ENCODE measurements at places on chromosomes 6 and 20. TPM values are rescaled to one million over a fixed set of nuclear protein-coding genes. Genes with fewer than 3 reads are reported as not detected.

The NDRG3 gene
- 30.0 TPM for total RNA-seq

DNA sequence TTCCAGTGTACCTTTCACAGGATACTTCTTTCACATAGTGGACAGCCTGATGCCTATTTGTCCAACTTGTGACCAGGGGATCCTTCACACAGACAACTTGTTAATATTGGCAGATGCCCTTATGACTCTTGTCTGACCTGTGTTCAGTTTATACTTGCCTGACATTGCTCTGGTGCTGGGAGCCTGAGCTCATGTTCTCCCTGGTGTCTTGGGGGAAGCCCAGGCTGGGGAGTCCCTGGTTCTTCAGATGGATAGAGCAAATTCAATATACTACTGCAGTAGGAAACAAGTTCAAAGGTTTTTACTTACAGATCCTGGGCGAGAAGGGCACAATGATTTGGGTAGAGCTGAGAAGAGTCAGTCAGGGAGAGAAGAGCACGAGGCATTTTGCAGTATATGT lies 76.1 kb downstream of the NKAIN2 start:
- no peak for DNase-seq

The TFAP2B gene
- total RNA-seq = not detected

- DNase-seq = no peak
Observed at GRCh38 chr20:11001764-11002540, 328.2 kb upstream of the JAG1 start.

DNA sequence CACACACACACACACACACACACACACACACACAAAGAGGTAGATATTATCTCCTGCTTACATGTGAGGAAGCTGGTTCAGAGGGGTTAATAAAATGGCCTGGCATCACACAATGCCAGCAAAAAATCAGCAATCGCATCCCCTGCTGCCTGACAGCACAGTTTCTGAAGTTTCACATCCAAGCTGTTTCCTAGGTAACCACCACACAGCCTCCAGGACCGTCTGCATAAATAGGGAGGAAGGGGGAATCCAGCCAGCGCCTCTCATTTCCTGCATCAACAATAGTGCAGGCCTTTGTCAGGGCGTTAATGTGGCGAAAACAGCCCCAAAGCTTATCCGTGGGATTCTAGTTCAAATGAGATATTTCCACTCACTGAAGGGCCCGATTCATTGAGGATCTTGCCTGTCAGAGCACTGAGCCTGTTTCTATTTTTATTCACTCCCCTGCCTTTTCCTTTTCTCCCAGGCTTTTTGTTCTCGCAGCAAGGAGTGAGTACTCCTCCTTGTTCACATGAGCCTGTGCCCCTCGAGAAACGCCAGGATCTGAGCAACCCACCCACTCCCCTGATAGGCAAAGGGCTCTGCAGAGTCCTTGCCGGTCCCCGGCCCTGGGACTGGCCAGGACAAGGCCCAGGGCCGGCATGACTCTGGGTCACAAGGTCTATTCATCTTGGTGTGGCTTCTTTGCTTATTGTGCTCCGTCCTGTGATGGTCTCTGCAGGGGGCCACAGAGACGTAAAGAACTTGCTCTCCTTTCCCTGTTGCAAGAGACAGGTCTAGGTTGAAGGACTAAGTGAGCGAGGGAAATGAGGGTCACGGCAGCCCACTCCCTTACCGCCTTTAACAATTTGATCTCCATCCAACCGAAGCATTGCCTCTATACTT lies 32.7 kb downstream of the TUBB2B start:
- DNase-seq = no peak
